ENCODE measurements at places on chromosomes 11 and 22.

GRCh38 chr11:502288-503178, 4.5 kb downstream of the RNH1 start:
- no peak for DNase-seq

DNA sequence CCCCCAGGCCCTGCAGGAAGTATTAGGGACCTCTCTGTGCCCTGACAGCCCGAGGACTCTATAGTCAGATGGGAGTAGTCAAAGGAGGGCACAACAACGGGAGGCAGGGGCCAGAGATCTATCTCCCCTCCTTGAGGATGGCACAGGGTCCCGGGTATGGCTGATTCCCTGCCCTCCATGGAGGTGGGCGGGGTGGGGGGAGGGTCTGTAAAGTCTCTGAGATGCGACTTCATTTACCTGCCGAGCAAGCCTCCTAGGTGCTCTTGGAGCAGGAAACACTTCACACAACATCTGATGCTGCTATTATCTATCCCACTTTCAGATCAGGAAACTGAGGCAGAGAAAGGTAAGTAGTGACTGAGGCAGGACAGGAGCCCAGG, 769 bp upstream of the CDC42EP1 start:
- no peak for DNase-seq

DNA sequence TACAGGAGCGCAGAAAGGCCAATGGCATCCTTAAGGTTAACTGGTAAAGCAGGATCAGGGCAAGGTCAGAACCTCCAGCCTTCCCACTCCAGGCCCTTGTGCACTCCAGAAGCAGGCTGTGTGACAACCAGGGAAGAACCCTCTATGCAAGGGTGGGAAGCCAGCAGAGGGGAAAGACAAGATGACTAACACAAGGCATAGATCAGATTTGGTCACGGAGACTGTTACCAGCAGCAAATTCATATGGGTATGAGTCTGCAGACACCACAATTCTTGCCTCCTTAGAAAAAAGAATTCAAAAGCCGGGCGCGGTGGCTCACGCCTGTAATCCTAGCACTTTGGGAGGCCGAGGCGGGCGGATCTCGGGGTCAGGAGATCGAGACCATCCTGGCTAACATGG, 39.8 kb upstream of the MTNR1B start:
- no peak for DNase-seq

DNA sequence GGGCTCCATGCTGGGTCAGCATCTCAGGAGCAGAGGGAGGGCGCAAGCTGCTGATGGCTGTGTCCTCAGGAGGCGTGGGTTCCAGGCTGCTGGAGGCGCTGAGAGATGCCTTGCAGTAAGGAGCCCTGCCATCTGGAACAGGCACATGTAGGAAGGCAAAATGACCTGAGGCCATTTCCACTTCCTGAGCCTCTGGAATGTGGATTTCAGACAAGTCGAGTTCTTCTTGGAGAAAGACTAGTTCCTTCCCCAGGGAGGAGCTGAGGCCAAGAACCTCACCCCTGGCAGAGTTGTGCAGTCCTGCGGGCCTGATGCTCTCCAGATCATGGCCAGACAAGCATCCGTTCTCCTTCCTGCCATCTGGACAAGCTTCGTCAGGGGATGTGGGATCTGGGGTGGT, 19.3 kb downstream of the HPS4 start:
- no peak for DNase-seq

DNA sequence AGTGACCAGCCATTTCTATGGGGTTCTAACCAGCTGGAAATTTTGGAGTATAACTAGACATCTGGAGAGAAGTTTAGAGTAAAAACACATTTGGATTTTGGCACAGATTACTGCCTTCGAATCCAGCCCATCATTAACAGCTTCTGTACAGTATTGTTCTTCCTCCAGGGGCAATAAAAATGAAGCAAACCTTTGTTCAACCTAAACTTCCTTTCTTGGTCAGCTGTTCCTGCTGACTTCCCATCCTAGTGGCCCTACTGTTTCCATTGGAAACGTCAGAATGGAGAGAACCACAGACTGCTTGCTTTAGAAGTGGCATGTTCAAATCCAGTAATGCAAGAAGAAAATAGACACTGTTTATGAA, 203.7 kb upstream of the MTMR2 start:
- DNase-seq = no peak

DNA sequence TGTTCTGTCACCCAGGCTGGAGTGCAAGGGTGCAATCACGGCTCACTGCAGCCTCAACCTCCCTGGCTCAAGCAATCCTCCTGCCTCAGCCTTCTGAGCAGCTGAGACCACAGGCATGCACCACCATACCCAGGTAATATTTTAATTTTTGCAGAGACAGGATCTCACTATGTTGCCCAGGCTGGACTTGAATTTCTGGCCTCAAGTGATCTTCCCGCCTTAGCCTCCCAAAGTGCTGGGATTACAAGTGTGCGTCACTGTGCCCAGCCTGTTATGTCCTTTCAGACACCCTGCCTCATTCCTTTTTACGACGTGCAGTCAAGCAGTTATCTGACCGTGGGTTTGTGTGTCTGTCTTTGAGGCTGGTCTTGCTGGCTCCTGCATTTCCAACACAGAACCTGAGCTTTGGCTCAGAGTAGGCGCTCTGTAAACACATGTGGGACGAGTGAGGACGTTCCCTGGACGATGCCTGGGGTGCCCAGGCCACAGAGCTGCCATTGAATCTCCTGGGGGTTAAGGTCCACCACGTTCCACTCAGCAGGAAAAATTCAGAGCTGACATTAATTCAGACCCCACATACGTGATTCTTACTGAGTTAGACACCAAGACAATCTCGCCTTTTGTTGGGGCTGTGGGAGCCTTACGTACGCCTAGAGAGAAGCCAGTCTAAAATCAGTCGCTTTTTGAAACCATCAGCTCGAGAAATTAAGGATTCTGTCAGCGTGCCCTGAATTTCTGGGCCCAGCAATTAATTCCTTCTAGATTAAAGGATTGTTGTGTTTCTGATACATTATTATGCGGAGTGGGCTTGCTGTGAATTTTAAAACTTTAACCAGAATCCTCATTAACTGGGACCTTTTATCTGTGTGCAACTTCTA, 21.5 kb upstream of the EMID1 start:
- no peak for DNase-seq

DNA sequence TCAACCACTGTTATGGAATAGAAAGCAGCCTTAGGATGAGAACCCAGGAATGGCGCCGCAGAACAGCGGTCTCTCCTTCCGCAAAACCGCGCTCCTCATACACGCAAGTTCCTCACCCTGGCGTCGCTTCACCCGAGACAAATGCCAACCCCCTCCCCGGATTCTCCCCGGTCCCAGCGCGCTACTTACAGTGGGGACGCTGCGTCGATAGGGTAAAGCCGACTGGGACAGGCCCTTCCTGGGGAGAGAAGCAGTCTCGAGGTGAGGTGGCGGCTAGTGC, 287 bp downstream of the RPS13 start:
- no peak for DNase-seq

DNA sequence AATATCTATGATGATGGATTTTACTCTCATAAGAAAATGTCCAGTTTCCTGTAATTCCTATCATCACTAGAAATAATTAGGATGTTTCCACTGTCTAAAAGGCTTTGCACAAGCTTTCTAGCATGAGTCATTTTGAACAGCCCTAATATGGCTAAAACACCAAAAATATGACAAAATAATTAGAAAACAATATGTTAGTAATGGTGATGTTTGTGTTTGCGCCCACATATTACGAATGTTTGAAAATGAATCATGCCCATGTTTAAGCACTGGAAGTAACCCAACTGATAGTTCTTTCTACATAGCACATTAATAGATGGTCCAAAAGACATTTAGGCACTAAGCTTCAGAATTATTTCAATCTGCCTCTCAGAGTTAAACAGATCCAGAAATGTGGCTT, 96.0 kb downstream of the TRPC6 start:
- no peak for DNase-seq

DNA sequence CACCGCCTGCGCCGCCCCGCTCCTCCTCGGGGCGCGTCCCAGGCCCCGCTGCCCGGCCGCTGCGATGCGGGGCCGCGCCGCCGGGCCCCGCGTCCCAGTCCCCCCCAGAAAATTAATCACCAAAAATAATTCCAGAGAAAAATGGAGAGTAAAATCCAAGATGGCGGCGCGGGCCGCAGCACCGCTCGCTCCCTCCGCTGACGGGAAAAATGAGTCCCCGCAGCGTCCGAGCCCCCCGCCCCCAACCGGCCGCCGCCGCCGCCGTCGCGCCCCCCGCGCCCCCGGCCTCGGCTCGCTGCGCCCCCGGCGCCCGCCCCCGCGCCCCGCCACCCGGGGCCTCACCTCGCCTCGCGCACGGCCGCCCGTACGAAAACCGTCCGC, at the start of gene KMT5B:
Gene KMT5B, minus strand, starts transcription at position 162 of the 381 bp plus-strand sequence. CDS start 23,220 bp downstream, outside the sequence.
- DNase-seq = no peak

DNA sequence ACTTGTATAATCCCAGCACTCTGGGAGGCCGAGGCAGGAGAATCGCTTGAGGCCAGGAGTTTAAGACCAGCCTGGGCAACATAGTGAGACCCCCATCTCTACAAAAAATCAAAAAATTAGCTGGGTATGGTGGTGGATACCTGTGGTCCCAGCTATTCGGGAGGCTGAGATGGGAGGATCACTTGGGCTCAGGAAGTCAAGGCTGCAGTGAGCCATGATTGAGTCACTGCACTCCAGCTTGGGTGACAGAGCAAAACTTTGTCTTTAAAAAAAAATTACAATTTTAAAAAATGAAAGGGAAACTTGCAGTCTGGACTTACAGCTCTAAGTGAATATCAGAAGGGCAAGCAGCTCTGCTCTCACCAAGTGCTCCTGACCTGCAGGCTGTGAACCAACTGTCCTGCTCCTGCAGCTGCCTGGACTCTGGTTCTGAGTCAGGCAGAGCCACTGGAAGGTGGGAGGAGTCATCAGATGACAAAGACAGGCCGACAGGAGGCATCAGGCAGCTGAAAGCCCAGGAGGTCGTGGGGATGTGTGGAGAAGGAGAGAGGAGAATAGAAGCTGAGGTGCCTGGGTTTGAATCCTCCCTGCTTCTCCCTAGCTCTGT, 9.6 kb downstream of the SMTNL1 start:
- DNase-seq = no peak

GRCh38 chr11:121057922-121058321, 34.0 kb downstream of the TBCEL start:
- DNase-seq = no peak

DNA sequence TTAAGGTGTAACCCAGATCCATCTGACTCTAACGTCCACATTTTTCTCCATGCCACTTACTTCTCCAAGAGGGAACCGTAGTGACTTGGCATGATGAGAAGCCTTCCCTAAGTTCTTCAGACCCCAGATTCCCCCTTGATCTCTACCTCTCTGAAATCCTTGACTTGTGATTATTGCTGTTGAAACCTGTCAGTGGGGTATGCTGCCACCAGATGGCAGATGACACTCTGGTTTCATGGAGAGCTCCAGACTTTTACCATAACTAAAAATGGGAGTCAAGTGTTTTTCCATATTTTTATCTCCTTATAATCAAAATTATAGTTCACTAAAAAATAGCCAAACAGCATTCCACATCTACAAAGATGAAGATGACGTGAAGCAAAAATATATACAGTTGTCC, 504.2 kb downstream of the SOX6 start:
- DNase-seq = no peak

GRCh38 chr11:113877670-113878055, 2.3 kb upstream of the USP28 start:
- no peak for DNase-seq

DNA sequence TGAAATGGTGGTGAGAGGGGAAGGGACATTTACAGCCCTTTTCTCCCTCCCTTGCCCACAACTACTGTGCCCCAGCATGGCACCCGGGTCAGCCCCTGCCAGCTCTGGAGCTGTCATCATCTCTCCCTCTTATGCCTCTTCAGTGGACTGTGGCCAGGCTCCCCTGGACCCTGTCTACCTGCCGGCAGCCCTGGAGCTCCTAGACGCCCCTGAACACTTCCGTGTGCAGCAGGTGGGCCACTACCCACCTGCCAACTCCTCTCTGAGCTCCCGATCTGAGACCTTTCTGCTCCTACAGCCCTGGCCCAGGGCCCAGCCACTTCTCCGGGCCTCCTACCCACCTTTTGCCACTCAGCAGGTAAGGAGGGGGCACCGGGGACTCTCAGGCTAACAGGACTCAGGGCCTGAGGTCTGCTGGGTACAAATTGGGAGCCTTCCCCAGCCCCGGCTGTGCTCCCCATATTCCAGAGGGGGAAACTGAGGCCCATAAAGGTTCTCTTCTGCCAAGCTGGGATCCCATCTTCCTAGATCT, 2.9 kb downstream of the TMEM132A start:
- DNase-seq = no peak

DNA sequence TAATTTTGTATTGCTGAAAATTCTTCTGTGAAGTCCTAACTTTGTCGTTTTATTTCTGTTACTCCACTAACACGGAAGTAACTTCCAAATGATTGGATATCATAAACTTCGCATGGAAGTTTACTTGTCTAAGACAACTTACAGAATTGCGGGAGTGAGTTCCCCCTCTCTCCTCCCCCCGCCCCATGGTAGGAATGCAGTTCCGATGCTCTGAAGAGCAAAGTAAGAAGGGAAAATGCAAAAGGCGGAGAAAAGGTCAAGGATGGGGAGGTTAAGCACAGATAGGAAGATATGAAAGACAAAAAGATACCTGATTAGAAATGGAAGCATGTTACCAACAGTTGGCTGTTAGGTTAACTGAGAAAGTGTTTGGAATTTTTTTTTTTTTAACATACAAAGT, 1.3 kb downstream of the EIF3M start:
- no peak for DNase-seq

GRCh38 chr22:19048531-19048930, 73.7 kb downstream of the DGCR2 start:
- DNase-seq = no peak

- DNase-seq = no peak
These were observed 792.6 kb upstream of the RAG2 start for GRCh38 chr11:37390576-37391083.

GRCh38 chr11:45252134-45252856, 33.8 kb downstream of the SYT13 start:
- no peak for DNase-seq

- DNase-seq = no peak
These were observed 139.0 kb downstream of the ETS1 start for GRCh38 chr11:128448200-128448886.

DNA sequence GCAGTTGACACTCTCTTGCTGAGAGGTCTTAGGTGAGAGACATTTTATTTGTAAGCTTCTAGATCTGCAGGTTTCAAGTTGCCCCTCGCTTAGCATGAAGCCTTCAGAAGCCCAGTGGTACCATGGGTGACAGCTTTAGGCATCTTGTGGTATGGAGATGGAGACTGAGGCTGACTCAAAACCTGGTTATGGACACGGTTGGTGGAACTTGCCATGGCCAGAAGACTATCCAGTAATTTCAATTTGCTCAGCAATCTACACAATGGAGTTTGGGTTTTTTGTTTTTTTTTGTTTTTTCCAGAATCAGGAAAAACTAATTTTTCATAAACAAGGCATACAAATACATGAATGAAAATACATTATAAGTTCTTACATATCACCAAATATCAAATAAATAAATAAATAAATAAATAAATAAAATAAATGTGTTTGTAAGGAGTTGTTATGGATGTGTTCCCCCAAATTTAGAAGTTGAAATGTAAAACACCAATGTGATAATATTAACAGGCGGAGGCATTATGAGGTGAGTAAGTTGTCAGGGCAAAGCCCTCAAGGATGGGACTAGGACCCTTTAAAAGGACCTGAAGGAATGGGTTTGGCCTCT, 22.6 kb downstream of the ETS1 start:
- DNase-seq = no peak

Data from activated effector memory CD4-positive, alpha-beta T cell treated with Interleukin-2 at 50 U/mL for 16 hours (primary cell).